ENCODE measurements at places on chromosomes 3 and 15.

GRCh38 chr3:167228135-167228534 is 152.0 kb downstream of the ZBBX start:
- no peak for DNase-seq

DNA sequence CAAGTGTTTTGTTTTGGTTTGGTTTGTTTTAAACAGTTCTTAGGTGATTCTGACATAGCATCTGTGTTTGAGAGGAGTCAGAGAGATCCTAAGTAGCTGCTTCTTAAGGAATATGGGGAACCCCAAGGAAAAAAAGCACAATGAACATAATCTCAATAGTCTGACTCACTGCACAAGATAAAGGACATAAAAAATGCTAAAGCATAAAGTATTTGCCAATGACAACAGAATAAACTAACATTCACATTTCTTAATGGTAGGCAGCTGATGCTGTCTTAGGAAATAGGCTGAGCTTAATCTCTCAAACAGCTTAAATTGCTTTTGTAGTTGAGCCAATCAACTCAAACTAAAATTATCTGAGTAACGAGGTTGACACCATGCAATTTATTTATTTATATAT is 2.9 kb downstream of the NCEH1 start:
- no peak for DNase-seq

DNA sequence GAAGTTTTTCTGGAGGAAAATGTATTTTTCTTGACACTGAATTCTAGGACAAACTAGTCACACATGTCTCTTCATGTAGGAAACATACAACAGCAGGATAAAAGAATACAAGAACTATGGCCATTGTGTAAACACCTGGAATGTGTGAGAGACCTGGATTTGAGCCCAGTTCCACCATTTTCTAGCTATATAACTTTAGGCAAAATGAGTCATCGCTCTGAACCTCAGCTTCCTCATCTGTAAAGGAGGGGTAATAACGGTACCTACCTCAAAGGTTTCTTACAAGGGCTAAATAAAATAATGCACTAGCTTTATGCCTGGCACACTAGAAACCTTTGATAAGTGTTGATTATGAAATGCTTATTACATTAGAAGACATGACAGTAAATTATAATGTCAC is 57.8 kb downstream of the RIOX2 start:
- DNase-seq: no peak

GRCh38 chr3:21330293-21330692 is 420.7 kb downstream of the ZNF385D start:
- no peak for DNase-seq

- DNase-seq: no peak
Observed at GRCh38 chr3:8385848-8386620, 115.6 kb upstream of the LMCD1 start.

DNA sequence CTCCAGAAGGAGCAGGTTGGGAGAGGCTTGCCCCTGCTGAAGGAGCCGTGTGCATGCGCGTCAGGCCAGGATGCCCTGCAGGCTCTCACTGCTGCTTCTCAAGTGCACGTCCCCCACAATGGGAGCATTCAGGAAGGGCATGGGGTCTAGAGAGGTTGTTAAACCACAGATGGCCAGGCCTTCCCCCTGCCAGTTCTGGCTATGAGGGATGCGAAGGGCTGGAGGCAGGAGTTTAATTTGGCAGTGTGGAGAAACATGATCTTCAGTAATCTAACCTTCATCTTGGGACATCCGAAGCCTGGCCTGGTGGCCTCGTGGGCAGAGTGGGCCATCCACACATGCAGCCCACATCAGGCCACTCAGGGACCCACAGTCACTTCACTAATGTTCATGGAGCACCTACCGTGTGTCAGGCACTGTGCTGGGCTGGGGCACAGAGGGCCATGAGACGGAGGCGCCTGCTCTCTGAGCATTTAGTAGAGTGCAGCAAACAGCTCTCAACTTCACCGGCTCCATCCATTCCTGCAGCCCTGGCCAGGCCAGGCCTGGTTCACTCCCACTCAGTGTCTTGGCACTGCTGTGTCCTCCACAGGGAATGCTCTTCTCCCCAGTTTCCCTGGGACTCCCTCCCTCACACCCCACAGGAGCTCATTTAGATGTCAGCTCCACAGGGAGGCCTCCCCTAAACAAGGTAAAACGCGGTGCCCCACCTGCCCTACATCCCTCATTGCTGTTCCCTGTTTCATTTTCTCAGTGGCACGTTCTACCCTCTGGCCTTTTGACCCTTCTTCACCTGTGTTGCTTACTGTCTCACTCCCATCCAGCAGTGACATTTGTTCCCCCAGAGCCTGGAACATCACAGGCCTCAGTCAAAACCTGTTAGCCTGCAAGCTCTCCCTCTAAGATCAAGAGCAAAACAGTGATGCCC is 4.0 kb downstream of the CFAP100 start:
- no peak for DNase-seq

DNA sequence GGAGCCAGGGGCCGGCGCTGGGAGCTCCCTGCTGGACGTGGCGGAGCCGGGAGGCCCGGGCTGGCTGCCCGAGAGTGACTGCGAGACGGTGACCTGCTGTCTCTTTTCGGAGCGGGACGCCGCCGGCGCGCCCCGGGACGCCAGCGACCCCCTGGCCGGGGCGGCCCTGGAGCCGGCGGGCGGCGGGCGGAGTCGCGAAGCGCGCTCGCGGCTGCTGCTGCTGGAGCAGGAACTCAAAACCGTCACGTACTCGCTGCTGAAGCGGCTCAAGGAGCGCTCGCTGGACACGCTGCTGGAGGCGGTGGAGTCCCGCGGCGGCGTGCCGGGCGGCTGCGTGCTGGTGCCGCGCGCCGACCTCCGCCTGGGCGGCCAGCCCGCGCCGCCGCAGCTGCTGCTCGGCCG is 1.5 kb downstream of the SMAD6 start:
- no peak for DNase-seq

GRCh38 chr3:165195640-165196576 is at the start of gene SLITRK3:
SLITRK3 (minus strand) TSS chr3:165196384; CDS start chr3:165190830, 5,554 bp downstream.
- DNase-seq: no peak

DNA sequence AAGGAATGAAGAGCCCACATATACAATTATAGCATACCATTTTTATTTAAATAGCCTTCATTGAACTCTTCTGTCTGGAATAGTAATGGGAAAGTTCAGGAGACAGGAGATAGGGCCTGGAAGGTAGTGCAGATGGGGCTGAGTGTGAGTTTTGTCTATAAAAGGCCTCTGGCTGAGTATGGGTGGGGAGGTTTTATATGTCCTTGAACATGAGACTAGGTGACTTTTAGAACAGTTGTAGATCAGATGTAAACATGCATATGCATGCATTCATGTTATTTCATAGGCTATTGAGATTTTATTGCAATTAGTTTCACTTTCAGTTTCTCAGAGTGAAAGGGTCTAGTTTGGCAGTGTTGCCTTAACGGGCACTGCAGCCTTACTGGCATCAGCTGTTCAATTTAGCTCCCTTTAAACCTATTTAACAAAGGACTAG is 27.1 kb downstream of the CGGBP1 start:
- no peak for DNase-seq

GRCh38 chr3:8875836-8876235 is 87.4 kb downstream of the RAD18 start:
- DNase-seq: no peak

- DNase-seq: no peak
Observed at GRCh38 chr3:123653221-123653682, 68.4 kb upstream of the HACD2 start.

DNA sequence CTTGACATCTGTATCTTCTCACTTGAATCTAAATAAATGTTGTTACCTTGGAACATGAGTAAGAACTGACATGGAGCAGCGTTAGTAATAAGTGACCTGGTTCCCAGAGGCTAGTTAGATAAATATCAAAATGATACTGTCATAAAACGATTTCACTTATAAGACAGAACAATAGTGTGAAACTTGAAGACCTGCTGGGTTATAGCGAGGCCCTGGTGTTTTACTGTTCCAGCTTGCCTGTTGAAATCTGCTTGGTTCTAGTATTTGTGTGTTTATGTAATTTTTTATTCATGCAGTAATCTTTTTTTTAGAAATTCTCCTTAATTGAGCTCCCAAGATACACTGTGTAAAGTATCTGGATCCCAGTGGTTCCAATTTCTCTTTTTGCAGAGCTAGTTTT is 129.4 kb downstream of the CACNA2D3 start:
- no peak for DNase-seq

GRCh38 chr3:45881078-45882022 is 5.0 kb upstream of the CCR9 start:
- DNase-seq: no peak

DNA sequence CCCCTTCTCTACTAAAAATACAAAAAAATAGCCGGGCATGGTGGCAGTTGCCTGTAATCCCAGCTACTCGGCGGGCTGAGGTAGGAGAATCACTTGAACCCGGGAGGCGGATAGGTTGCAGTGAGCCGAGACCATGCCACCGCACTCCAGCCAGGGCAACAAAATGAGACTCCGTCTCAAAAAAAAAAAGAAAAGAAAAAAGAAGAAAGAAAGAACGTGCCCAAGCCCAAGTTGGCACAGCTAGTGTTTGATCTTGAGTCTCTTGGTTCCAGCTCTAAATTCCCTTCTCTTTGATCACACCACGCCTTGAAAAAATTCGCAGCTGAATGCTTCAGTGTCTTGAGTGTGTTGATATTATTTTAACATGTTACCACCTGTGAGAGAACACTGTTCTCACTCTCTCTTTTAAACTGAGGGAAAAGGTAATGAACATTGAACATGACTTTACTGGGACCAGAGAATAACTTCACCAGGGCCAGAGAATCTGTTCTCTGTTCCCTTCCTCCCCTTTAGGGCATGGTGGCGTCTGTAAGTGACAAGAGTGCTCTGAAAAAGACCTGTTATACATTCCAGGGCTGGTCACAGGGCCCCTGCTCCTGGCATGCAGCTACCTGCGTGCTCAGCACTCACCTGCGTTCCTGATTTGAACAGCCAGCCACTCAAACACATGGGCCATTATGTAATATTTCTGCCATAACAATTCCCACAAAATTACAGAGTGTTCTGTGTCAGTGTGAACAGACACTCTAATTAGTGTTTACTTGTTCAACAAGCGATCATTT is 19.0 kb downstream of the SLCO3A1 start:
- DNase-seq: no peak
